AG09309 (cell line): ENCODE measurements at places on chromosomes 12 and 14.
A peak's percentile ranks its signal among the peaks of the same experiment; 100 is the strongest.

- DNase-seq = no peak
These were observed 27.9 kb upstream of the PSMC1 start for GRCh38 chr14:90228478-90228877.

GRCh38 chr14:31489691-31490090 lies 1.9 kb upstream of the GPR33 start:
- DNase-seq = no peak

DNA sequence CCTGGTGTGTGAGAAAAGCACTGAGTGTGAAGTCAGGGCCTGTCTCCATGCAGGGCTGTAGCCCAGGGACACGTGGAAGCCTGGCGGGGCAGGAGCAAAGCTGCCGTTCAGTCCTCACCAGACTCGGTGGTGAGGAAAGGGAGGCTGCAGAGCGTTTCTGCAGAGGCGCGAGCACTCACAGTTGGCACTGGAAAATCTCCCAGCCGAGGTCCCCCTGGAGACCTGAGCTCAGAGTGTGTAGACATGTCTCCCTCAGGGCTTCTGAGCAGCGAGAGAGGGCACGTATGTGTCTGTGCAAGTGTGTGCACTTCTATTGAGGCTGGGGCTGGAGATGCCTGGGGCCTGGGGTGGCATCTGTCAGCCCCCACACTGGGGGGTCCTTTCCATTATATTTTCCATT lies 11.0 kb upstream of the HHIPL1 start:
- DNase-seq = no peak

DNA sequence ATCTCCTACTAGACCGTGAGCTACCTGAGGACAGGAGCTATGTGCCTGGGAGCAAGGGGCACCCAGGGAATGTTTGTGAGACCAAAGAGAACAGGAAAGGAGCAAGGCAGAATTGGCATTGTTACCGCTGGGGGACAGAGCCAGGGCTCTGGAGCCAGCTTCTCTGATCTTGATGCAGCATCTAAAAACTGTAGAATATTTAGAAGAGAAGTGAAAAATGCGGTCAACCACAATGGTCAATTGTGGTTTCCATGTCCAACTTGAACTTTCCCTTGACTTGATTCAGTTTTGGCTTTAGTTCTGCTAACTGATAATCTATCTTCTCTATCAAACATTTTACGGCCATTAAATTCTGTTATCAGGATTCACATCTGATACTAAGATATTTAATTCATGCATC lies 201.2 kb downstream of the ANO4 start:
- no peak for DNase-seq

- DNase-seq = no peak
These were observed 24.0 kb downstream of the POLE start for GRCh38 chr12:132662901-132663755.

DNA sequence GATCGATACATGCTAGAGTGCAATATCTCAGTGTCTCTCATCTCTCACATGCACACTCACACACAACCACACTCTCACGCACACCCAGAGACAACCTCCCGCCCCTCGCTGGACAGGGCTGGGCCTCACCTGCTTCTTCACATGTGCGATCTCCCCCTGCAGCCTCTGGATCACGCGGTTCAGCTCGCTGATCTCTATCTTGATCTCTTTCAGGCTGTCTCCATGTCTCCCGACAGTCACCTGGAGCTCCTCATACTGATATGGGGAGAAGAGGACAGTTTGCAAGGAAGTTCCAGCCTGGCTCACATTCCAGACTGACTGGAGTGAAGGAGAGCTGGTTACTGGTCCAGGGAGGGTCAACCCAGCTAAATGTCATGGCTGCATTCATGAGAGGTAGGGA lies 4.4 kb downstream of the KRT2 start:
- DNase-seq = no peak

DNA sequence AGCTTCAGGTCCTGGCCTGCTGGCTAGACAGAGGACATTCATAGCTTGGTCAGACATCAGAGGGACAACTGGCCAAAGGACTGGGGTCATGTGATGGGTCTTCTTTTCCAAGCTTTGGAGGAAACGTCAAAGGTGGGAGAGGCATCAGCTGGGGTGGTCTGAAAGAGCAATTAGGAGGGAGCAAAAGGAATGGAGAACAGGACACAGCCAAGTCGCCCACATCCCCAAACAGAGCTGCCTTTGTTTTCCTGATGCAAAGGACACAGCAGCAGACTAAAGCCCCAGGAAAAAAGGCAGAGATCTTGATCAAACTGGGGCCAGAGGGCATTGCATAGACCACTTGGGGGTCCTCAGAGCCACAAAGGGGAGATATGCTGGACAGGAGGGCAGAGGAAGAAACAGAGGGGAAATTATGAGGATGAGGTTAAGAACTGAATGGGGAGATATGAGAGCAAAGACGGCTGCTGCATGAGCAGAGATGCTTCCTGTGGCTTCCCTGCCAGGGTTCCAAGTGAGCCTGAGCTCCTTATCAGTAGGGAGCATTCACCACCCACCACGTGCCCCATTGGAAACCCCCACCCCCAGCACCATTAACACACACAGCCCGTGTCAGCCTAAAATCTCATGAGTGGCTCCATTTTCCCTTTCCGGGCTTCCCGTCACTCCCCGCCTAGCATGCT lies 62.4 kb downstream of the ANO2 start:
- DNase-seq = no peak

GRCh38 chr14:37678916-37679315 lies 83.5 kb downstream of the TTC6 start:
- DNase-seq = no peak

DNA sequence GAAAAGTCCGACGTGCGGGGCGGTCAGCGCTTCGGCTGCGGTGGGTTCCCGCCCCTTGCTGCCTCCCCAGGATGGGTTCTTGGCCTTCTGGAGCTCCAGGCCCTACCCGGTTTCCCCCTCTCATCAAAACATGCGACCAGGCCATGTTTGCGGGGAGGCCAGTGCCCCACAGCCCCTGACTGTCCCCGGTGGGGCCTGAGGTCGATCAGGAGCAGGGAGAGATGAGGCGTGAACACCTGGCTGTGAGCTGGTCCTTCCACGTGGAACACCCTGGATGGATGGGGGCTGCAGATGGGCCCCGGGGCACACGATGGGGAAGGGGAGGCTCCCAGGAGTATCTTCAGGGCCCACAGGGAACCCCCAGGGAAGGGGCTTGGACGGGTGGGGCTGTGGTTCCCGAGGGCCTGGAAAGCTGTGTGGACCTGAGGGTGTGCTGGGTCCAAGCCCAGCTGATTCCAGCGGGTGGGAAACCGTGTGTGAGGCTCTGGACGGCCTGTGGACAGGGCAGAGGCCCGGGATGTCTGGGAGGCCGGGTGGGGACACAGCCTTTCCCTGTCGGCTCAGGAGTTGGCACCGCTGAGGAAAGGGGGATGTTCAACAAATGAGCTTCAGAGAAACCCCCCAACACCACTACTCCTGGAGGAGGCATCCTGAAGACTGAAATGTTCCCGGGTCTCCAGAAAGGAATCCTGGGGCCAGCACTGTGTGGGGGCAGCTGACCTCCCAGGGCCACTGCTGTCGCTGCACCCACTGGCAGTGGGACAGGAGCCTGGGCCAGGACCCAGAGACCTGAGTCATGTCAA lies 187.0 kb upstream of the C14orf180 start:
- no peak for DNase-seq

DNA sequence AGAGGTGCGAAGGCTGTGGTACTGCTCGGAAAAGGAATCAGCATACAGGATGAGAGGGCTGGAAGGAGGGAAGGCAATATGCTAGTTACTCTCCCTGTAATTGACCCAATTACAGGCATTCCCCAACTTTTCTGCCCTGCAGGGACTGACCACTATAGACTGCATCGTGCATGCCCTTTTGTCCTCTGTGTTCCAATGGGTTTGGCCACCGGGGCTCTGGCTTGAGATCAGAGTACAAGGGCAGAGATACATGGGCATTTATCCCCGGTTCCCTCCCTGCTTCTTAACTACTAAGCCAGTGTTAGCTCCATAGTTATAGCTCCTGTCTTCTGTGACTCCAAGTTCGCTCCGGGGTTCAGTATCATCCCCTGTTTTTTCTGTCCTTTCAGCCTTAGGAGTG lies 59.7 kb downstream of the GTF2A1 start:
- DNase-seq = no peak

- DNase-seq = no peak
These were observed 26.2 kb upstream of the YY1 start for GRCh38 chr14:100212476-100213333.

DNA sequence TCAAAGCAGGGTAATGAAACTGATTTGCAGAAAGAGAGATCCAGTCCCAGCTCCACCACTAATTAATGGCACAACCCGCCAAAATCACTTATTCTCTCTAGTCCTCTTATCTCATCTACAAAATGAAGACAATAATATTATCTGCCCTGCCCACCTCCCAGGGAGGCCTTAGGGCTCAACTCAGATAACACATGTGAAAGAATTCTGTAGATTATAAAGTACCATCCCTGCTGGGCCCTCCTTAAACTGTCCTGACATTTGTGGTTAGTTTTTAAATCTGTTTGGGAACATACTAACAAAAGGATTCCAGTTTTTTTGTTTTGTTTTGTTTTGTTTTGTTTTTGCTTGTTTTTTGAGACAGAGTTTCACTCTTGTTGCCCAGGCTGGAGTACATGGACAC lies 7.3 kb downstream of the POMT2 start:
- no peak for DNase-seq

DNA sequence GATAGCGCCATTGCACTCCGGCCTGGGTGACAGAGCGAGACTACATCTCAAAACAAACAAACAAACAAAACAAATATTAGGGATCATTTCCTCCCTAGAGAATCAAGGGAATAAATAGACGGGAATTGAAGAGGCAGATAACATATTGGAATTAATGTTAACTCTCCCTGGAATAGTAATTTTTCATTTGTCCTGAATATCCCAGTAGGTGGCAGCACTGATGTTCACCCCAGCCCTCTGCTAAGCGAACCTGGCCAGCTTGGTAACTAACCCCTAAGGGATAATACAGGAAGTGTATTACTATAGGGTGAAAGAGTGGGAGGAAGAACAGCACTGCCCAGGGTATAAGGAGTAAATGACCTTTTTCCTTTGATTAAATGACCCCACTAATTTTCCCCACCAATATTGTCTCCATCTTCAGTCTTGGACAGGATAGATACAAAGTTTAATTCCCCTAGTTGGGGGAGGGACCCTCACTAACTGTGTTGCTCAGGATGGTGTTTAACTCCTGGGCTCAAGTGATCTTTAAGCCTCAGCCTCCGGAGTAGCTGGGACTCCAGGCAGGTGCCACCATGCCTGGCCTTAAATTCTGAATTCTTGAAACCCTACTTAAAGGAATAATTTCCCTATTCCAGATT lies 40.5 kb downstream of the SLC2A14 start:
- DNase-seq = peak; percentile 4

DNA sequence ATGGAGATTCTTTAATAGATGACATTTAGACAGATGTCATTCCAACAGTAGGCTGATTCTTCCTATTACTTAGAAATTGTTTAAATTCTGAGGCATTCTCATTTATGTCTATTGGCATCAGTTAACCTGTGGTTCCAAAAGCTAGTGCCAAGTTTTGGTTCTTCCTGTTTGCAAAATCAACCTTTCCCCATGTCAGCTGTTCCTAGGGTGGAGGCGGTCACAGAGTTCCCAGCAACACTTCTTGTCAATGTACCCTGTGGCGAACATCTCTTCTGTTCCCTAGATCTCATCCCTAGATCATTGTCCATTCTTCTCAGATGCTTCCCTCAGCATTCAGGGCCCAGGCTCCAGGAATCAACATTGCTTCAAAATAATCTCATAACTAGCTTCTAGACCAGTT lies 140.9 kb downstream of the PHLDA1 start:
- no peak for DNase-seq

DNA sequence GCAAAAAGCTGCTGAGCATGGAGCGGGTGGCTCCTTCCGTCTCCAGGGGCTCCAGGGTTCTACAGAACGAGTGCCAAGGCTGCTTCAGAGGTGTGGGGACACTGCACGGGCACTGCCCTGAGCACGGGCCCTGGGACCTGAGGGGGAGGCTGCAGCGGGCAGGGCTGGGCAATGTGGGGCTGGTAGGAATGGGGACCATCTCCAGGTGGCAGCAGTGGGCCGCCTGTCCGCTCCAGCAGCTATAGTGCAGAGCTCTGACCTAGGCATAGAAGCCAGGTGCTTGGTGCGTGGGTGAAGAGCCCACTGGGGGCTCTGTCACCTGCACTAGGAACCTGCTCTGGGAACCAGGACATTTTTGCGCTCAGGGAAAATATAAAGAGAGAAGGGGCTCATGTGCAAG lies 22.3 kb downstream of the HDAC7 start:
- no peak for DNase-seq

DNA sequence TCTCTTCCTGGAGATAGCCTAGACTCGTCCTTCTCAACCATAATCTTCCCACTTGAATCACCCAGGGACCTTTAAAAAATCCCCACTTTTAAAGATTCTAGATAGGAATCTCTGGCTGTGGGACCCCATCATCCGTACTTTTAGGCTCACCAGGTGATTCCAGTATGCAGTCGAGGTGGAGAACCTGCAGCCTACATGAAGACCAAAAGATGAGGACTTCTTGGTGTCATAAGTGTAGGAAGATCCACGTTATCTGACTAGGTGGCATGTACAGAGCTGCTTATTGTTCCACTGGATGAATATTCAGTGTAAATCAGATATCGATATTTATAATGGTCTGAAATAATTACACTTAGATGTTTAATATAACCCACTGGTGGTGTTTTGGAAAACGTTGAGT lies 2.6 kb downstream of the PRKCH start:
- DNase-seq = no peak

DNA sequence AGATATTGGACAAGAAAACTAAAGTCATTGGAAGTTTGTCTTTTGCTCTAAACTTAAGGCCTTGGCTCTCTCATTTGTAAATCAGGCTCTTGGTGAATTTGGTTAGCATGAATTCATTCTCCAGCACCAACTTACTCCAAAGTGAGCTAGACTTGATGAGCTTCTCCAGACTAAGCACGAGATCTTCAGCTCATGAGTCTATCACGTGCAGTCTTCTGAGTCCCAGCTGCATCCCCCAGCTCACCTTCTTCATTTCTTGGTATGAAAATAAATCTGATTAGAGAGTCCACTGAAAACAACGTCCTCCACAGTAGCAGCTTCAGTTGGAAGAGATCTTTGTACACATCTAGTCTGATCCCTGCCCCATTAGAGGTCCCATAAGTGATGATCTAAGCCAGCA lies 52.5 kb upstream of the DDX11 start:
- no peak for DNase-seq

DNA sequence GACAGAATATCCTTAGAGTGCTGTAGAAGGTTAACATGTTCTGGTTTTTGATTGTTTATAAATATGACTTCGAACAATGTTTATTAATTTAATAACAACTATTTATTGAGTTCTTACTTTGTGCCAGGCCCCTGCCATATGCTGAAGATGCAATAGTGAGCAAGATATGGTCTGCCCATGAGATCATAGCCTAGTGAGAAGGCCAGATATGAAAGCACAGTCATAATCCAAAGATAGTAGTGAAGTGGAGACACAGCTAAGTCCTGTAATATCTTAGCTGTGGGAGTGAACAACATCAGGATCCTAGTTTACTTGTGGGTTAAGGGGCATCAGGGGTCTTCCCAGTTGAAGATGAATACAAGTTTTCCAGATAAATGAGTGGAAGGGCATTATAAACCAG lies 189.4 kb upstream of the FBXO33 start:
- no peak for DNase-seq

GRCh38 chr12:65868133-65868705 lies 43.9 kb downstream of the HMGA2 start:
- DNase-seq = peak; percentile 85

GRCh38 chr14:54450535-54450934 lies 9.4 kb upstream of the CNIH1 start:
- DNase-seq = no peak
